ENCODE measurements at places on chromosomes 16 and 17. TPM values are rescaled to one million over a fixed set of nuclear protein-coding genes. Genes with fewer than 3 reads are reported as not detected.

HBQ1 gene
- 0.94 TPM for polyA plus RNA-seq

- DNase-seq = no peak
These were observed 23.3 kb downstream of the CCR7 start for GRCh38 chr17:40541873-40542557.

VASN gene
- polyA plus RNA-seq = 14.9 TPM

DNA sequence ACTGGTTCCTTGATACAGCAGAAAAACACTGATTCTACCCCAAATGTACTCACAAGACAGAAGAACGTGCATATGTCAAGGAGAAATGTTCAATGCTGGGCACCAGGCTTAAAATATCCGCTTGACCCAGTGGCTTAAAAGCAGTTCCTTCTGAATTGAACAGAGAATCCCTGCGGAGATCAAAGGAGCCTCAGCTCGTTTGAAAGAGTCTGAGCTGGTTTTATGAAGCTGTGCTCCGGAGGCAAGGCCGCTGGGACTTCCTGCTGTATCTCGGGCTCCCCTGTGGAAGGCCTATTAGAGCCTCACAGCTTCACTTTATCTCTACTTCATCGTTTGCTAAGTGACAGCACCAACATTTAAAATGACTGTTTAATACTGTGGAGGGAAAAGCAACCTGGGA, 2.2 kb downstream of the LMF1 start:
- no peak for DNase-seq

GRCh38 chr16:86549076-86549892, 5.8 kb downstream of the MTHFSD start:
- no peak for DNase-seq

DNA sequence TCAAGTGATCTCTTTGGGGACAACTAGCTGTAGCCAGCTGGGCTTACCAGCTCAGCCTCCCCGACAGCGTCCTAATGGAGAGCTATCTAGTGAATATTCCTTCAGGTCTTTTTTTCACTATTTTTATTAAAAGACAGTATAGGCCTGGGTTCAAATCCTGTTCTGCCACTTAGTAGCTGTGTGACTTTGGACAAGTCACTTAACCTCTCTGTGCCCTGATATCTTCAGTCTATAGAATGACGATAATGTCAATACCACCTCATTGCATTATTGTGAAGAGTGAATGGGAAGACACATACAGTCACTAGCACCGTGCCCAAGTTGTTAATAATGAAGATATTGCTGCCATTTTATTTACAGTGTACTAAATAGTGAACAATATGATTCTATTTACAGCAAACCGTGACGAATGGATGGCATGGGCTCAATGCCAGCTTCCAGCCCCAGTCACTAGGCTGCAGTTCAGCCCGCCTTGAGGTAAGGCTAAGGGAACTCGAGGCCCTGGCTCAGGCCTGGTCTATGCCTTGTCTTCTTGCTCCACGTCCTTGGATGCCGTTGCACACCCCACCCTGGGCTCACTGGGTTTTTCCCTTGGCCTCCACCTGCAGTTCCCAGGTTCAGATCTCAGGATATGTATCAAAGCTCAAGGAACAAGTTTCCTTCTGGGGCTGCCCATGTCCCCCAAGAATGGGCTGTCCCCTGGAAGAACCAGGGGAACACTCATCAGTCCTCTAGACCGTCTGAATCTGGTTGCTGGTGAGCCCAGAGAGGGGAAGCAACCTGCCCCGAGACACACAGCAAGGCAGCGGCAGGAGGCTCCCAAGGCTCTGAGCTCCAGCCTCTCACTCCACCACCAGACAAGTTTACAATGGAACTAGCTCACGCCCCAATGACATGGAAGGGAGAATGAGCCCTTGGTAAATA, 95.4 kb upstream of the TNRC6C start:
- no peak for DNase-seq

CIBAR2 gene
- polyA plus RNA-seq = 2.2 TPM

DNA sequence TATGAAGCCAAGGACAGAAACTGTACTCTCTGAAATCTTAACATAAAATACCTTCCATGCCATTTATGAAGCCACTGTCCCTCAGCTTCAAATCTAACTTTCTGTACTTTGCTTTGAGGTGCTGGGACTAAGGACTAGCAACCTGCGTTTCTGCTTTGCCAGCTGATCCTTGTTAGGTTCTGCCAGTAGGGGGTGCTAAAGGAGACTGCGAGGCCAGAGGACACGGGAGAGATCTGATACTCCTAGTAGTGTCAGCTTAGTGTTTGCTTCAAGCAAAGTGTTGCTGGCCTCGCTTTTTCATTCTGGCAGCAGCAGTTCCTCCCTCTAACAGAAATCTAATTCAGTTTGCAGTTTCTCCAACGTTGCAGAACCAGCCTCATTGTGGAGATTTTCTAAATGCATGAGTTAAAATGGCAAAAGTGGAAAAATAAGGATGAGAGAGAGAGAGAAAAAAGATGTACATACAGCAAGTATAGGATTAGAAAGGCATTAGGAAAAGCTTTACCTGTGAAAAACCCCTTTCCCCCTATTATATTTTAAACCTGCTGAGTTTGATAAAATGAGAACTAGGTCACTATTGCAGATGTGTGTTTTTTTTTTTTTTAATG, 297.5 kb downstream of the CA10 start:
- no peak for DNase-seq

- no peak for DNase-seq
These were observed 3.2 kb downstream of the NAGS start for GRCh38 chr17:44007346-44008204.

DNA sequence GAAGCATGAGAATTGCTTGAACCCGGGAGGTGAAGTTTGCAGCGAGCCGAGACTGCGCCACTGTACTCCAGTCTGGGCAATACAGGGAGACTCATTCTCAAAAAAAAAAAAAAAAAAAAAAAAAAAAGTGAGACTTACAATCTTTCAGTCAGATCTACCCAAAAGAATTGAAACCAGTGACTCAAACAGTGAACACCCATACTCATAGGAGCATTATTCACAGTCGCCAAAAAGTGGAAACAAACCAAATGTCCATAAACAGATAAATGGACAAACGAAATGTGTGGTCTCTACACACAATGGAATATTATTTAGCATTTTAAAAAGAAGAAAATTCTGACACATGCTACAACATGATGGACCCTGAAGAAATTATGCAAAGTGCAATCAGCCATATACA, 9.1 kb upstream of the SCNN1B start:
- DNase-seq = no peak

- no peak for DNase-seq
These were observed 8.6 kb downstream of the GNA13 start for GRCh38 chr17:65047941-65048340.

DNA sequence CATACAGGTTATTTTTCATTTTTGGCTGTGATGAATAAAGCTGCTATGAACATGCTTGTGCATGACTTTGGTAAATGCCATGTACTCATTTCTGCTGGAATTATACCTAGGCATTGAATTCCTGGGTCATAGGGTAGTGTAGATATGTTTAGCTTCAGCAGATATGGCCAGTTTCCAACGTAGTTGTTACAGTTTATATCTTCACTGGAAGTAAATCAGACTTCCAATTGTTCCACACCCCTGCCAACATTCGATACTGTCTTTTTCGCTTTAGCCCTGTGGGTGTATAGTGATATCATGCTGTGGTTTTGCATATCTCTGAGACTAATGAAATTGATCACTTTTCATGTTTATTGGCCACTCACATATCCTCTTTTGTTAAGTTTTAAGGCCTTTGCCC, 50.4 kb downstream of the ARHGAP27 start:
- DNase-seq = no peak

DNA sequence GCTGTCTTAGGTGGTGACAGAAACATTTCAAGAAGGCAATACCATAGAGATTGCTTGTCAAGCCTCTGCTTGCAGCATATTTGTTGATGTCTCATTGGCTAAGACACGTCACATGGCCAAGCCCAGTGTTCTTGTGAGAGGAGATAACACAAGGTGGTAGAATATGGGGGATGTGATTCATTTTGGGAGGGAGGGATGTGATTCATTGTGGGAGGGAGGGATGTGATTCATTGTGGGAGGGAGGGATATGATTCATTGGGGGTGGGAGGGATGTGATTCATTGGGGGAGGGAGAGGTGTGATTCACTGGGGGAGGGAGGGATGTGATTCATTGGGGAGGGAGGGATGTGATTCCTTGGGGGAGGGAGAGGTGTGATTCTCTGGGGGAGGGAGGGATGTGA, 470.5 kb upstream of the SALL1 start:
- DNase-seq = no peak

DNA sequence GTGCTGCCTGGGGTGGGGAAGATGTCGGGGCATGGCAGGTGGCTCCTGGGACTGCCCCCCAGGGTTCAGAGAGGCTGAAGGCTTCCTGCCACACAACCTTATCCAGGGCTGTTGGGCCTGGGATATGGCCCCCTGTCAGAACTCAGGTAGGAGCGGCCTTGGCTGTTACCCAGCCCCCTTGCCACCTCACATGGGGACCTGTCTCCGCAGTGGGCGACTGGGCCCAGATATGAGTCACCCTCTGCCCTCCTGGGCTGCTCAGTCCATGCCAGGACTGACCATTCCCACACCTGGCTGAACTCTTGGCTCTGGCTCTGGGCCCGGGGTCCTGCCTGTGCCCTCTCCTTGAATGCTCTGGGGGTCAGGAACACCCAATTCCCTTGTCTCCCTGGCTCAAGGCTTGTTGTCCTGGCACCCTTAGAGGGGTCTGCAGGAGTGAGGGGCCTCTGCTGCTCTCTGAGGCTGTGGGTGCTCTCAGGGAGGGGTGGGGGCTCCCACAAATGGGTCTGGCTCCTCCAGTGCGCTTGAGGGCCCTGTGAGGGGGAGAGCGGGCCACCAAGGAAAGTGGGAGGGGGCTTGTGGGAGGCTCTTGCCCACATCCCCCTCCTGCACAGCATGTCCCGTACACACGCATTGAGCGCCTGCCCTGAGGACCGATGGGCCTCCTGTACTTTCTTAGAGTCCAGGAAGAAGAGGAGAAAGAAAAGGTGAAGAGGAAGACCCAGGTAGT, 36.0 kb downstream of the LGALS9 start:
- DNase-seq = no peak

- DNase-seq = no peak
These were observed 528.4 kb upstream of the TOM1L1 start for GRCh38 chr17:54372069-54372749.
